ENCODE measurements at places on chromosomes 2 and 18.

- DNase-seq, result no peak
Observed at GRCh38 chr2:30765876-30766470, 41.3 kb downstream of the CAPN13 start.

DNA sequence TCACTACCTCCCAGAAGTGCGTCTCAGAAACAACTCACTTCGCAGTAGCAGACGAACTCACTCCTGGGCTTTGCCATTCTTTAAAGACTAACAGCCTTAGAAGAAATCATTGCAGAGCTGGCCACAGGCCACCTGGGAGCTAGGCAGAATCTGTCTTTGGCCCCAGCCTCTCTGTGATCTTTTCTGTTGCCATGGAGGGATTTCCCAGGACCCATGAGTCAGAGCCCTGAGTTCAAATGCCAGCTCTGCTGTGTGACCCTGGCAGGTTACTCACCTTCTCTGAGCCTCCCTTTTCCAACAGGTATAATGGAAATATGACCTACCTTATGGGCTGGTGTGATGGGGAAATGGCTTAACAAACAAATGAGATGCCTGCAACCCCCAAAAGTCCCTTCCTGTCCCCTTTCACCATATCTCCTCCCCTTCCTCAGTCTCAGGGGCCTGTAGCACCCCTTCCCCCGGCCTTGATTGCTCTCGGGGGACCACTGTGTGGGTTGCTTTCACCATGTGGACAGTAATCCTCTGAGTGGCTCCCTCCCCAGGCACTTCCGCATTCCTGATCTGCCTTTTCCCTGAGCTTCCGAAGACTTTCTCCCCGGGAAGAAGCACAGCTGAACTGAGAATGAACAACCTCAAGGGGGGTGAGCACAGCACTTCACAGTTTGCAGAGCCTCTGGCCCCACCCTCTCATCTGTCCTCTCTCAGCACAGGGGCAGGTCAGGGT is 34.0 kb upstream of the SLC66A3 start:
- no peak for DNase-seq

DNA sequence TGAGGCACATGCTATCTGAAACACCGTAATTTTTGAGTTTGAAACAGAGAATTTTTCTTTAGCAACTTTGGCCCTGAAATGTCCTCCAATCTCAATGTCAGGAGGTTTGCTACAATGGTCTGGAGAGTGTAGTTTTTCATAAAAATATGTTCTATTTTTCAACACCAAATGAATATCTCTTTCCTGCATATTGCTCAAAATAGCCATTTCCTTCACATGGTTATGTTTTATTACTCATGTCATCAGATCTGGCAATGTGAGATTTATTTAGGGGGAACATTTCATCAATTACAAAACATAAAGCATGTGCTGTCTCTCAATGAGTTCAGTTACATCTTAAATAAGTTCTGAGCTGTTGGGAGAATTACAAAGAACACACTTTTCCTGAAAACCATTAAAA is 871.9 kb upstream of the FSHR start:
- DNase-seq, result no peak

DNA sequence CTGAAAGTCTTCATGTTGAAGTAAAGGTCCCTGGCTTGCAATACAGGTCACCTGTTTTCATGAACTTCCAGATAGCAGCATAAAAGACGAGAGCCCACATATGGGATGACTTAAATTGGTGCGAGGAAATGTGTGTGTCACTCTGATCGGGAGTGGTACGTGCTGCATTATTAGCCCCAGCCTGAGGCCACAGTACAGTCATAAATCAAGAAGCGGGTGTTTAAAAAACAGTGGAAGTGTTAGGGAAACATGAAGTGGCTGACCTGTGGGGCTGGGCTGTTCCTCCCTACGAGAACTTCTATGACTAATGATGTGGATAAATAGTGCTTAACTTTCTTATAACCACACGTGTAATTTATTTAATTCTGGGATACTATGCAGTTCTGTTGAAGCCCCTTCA is 24.4 kb downstream of the RDH14 start:
- DNase-seq, result no peak

- no peak for DNase-seq
Observed at GRCh38 chr2:111689941-111690340, 194.1 kb downstream of the ANAPC1 start.

GRCh38 chr2:16166327-16166981 is 226.1 kb downstream of the MYCN start:
- DNase-seq, result no peak

DNA sequence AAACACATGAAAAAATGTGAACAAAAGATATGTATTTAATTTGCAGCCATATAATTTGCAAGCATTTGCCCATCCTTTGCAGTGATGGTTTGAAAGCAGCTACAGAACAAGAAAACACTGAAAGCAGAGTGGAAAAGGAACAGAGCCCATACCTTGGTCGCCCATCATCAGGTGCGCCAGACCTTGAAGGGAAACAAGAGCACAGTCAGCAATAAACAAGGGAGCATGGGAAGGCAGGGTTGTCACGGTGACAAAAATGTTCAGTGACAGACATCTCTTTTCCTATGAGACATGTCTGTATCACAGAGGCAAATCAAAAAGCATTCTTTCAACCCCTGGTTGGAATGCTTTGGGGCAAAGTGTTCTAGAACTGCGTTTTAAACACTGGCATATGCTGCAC is 109.4 kb downstream of the NRXN1 start:
- DNase-seq, result peak; percentile 37

- DNase-seq, result no peak
Observed at GRCh38 chr18:58754544-58755068, 83.3 kb downstream of the MALT1 start.

DNA sequence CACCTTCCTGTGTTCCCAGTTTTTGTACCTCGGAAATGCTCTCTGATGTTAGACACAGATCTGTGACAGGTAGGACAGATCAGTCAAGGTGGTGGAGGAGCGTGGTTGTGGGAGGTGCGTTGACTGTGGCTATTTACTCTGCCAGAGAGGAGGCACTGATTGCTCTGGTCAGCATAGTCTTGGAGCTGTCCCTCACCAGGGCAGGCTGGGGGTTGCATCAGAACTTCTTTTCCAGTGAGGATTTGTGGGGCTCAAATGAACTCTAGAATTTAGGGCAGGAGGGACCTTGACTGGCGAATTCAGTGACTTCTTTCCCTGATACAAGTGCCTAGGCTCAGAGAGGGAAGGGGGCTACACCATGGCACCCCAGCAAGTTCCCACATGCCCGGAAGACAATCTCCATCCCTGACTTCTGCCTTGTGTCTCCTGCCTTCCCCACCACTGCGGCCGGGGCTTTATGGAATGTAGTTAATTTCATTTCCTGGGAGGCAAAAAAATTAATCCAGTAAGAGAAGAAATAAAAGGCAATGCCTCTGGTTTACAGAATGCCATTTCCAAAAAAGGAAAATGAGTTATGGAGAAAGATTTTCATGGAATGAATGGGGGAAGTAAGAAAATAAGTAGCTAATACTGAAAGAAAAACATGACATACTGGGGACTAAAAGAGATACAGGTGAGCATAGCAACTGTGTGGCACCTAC is 26.1 kb downstream of the NIFK start:
- DNase-seq, result no peak

DNA sequence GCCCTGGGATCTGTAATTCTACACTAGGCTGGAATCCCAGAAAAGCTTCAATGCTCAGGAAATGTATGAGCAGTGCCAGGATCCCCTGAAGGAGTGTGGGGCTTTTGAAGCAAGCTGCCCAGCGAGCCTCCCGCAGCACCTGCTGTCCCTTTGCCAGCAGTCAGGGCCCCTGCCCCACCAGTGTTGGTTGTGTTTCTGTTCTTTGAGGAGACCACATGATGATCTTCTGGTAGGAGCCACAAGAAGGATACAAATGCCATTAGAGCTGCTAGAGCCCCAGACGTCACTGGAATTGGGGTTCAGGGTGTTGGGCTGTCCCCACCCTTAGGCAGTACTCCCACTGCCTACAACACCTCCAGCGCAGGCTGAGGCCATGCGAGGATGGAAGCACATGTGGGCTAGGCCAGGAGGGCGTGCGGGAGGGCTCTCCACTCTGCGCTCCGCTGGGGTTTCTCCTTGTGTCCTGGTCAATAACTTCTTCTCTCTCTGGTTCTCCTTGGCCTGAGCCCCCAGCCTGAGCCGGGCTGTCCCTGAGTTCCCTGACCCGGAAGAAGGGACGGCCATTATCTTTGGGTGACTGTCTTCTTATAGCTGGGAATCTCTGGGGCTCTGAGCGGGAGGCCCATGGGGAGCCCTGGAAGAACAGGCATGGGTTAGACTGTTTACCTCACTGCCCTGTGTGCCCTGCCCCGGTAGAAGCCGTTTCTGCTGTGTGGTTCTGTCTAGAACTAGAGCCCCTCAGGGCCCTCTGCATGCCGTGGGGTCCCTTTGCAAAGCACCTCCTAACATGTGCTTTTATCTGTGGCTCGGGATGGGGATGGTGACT is 73.9 kb downstream of the LRRFIP1 start:
- no peak for DNase-seq

DNA sequence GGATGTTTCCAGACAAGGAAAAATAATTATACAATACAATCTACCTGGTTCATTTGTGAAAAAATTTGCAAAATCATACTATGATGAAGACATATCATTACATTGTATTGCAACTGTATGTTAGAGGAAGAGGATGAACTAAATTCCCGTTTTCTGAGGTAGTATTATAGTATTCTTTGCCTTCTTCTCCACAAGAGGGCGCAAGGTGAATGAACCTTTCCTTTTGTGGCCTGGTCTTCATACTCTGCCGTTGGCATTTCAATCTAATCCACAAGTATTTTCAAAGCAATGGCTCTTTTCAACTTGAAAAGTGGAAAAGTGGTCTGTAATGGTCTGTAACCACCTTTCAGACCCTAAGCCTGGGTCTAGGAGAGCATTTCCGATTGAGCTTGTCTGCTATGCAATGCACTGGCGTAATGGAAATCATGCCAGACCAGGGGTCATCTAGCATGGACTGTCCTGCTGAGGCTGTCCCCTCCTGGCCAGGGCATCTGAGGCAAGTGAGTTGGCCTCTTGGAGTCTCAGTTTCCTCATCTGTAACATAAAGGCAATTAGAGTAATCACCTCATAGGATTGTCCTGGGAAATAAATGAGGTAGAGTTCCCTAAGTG is 30.8 kb upstream of the ZNF396 start:
- DNase-seq, result peak; percentile 68

- no peak for DNase-seq
Observed at GRCh38 chr2:24077535-24077877, 1.4 kb upstream of the SF3B6 start.

DNA sequence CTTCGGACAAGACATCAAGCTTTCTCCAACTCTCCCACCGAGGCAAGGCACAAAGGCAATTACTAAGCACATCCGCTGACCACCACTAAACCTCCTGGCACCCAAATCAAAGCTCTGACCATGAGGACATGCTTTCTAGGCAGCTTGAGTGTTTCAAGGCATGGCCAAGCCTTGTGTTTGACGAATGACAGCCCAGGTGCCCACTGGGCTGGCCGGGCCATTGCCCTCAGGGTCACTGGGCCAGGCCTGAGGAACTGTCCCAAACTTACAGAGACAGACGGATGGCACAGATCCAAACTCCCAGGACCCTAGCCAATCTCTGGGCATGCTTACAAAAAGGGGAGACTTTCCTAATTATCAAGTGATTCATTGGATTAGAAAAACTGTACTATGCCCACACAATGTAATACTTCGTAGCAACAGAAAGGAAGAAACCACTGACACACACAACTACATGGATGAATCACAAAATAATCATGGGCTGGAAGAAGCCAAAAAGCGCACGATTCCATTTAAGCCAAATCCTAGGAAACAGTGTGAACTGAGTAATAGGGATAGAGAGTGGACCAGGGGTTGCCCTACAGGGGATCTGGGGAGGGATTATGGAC is 20.2 kb downstream of the CRACDL start:
- DNase-seq, result no peak

DNA sequence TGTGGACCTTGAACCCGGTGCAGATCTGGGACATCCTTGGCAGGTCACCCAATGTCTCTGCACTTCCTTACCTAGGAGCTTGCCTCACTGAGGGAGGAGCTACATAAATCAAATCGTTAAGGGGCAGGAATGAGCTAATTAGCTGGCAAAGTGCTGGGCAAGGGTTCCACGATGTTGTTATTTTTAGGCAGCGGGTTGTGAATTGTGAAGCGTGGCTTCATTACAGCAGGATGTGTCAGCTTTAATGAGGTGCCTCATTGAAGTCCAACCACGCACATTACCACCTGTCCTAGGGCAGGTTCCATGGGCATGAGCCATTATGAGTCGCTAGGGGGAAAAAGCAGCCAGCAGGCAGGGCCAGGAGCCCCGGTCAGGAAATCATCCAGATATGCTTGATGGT is 127.0 kb upstream of the AGAP1 start:
- DNase-seq, result no peak

- no peak for DNase-seq
Observed at GRCh38 chr2:207073412-207073800, 92.3 kb downstream of the KLF7 start.

DNA sequence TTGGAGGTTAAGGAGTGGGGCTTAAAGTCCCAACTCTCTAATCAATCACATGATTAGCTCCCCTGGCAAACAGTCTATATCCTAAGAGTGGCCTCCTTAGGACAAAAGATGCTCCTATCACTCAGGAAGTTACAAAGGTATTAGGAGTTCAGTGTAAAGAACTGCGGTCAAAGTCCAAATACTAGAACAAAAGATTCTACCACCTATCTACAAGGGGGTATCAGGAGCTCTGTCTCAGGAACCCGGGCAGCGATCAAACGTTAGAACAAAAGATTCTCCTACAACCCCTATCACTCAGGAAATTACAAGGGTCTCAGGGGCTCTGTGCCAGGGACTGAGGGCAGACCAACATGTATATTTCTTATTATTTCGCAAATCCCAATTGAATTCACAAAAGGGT is 58.0 kb downstream of the DTNB start:
- DNase-seq, result no peak

DNA sequence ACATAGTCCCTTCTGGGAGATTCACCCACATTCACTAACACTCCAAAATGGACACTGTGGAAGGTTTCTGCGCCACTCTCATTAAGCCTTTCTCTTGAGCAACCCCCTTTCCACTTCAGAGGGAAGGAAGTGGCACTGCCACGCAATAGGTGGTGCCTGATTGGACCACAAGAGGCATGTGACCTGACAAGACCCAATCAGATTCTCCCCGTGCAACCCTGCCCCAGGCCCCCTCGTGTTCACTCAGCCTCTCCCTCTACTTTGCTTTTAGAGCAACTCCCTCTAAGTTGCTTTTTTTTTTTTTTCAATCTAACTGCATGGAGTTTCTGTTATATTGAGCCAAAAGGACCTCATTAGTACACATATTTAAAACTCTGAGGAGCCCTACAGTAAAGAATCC is 158.0 kb downstream of the EN1 start:
- DNase-seq, result no peak

All from NCI-H1436 (cell line).